Activated naive CD8-positive, alpha-beta T cell treated with anti-CD3 and anti-CD28 coated beads for 36 hours (primary cell): ENCODE measurements at places on chromosomes 7 and 10. TPM values are rescaled to one million over a fixed set of nuclear protein-coding genes. Genes with fewer than 3 reads are reported as not detected.

DNA sequence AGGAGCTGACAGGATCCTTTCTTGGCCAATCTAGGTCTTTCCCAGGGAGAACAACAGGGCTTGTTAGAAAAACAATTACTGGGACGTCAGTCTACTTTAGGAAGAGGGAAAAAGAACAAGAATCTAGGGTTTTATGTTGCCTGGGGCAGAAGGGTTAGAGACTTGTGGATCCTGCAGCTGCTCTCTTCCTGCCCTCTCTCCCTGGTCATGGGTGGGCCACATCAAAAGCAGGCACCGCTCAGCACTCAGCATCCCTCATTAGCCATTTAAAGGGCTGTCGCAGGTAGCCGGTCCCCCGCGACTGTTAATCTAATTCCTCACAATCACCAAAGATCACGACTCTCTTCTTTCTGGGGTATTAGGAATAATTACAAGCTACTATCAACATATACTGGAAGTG, 631.9 kb downstream of the CALN1 start:
- DNase-seq = no peak

- no peak for DNase-seq
These were observed 138.7 kb downstream of the GNAI1 start for GRCh38 chr7:80273327-80273726.

GRCh38 chr7:34015651-34016050, 110.3 kb downstream of the BMPER start:
- DNase-seq = no peak

Gene OPN1SW
- total RNA-seq = not detected
